ENCODE measurements at places on chromosomes 2 and 18.

DNA sequence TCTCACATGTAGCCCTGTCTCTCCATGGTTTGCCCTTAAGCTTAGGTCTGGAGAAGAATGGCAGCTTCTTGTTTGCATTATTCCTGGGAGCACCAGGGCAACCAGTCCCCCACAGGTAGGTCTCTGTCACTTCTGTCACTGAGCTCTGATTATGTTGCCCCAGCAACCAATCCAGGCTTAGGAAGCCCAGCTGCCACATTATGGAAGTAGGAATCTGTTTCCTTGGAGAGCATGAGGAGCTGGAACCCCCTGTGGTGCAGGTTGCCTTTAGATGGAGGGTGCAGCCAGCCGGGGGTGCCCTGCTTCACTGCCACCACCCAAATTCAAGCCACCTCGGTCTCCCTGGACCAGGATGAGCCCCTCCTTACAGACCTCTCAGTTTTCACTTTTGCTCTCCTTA lies 4.8 kb downstream of the RESP18 start:
- DNase-seq: no peak

GRCh38 chr18:45412577-45412976 lies 202.7 kb upstream of the SLC14A2 start:
- no peak for DNase-seq

- DNase-seq: peak; percentile 43
Measured at GRCh38 chr2:151904807-151905206, 76.6 kb upstream of the ARL5A start.

GRCh38 chr2:232504438-232504837 lies 15.8 kb upstream of the PRSS56 start:
- DNase-seq: no peak

DNA sequence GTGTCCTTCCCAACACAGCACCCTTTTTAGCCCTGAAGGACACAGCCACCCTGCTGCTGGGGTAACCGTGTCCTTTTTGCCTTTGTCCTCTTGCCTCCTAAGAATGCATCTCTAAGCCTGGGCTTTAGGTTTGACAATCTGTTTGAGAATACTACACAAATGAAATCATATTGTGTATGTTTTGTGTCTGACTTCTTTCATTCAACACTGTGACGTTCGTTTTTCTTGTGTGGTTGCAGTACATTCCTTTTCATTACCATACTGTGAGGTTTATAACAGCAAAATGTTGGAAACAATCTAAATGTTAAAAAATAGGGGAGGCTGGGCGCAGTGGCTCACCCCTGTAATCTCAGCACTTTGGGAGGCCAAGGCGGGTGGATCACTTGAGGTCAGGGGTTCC lies 11.2 kb downstream of the ASPRV1 start:
- DNase-seq: no peak

DNA sequence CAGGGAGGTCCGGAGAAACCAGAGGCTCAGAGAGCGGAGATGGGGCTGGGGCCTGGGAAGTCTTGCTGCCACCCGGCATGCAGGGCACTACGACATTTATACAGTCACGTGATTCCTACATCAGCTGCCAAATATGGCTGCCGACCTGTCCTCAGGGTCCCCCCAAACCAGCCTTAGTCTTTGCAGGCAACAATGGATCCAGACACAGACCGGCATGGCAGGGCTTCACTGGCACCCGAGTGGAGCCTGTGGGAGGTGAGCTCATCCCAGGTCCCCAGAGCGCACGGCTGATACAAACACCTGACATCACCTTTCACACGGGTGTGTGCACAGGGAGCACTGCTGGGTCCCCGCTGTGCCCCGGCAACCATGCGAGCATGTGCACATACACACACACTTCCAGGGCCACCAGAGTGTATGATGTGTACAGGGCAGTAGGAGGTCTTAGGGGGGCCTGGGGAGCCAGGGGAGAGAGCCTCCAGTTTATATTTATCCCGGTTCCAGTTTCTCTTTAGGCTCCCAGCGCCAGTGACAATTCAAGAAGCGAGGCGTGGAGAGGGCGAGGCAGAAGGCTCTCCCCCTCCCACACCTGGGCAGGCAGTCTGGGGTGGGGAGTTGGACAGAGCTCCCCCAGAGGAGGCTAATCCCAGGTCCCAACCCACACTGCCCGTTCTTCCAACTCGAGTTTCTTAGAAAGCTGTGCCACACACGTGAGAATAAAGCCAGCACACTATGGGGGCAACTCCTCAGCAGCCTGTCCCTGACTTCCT lies 2.7 kb downstream of the SEMA4C start:
- no peak for DNase-seq

DNA sequence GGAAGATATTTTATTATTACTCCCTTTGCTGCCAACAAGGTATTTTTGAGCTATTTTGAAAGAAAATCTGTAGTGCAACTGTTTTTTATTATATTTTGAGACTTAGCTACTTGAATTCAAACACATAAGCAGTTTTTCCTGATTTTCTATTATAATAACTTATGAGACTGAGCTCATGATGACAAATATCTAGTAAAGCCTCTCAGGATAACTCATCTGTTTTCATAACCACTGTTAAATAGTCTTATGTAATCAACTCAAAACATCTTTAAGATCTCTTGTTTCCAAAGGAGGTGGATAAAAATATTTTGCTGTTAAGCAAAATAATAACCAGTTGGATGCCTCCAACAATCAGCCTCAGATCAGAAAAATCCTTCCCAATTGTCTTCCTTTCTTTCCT lies 21.9 kb upstream of the PPP1CB start:
- no peak for DNase-seq

GRCh38 chr2:84458551-84459017 lies 496 bp downstream of the SUCLG1 start:
- DNase-seq: no peak

DNA sequence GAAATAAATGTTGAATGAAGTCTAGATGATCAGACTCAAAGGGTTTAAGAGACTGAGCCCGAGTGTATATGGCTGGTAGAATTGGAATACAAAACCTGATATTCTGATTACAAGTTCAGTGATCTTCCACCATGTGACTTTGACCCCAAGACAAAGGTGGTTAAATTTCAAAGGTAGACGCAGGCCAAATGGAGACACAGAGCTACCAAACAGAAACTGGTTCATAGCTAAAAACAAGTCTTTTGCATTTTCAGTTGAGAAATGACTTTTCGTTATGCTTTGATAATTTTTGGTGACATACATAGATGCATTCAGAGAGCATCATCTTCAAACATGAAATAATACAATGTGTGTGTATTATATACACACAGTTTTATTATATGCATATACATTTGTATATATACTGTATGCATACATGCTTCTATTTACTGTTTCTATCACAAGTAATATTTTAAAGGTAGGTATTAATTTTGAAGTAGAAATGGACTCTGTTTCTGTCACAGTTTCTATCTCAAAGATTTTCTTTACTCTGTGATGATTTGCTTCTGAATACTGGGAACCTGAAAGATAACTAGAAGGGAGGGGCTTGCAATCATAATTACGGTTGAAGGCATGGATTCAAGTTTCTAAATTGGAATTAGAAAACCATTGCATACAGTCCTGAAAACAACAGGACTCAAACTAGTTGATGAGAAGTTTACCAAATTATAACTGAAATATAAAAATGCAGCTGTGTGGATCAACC lies 142.3 kb downstream of the ABCA12 start:
- no peak for DNase-seq

- DNase-seq: no peak
Measured at GRCh38 chr2:95270541-95271081, 3.6 kb upstream of the PROM2 start.

DNA sequence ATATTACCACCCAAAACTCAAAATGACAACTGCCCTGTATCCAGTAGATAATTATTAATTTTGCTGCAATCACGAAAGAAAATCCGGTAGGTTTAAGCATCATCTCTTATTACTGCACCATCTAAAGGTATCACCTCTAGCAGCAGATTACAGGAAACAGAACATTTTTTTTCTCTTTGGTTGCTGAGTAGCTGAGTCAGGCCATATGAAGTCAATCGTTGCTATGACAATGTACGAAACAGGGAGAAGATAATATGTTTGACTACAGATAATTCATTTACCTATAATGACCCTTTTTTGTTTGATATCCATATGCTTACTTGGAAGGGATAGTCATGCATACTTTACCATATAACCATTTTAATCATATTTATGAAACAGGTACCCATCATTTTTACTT lies 831.6 kb upstream of the CHAC2 start:
- no peak for DNase-seq

- DNase-seq: no peak
Measured at GRCh38 chr2:98884658-98885057, 51.4 kb downstream of the CRACDL start.

DNA sequence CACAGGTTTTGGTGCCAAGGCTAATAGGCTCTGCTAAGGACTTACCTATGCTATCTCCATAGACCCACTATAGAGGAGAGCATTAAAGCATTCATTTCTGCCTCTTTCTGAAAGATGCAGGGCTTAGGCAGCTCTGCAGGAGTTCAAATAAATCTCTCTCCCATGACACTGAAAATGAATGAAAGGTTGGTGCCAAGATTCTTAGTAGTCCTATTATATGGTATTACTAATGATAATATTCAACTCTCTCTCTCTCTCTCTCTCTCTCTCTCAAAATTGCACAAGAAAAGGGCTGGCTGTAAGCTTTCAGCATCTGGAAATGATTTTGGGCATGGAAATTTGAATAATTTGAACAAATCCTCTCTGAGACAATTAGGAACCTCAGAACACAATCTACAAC lies 433.7 kb downstream of the MBD2 start:
- no peak for DNase-seq

DNA sequence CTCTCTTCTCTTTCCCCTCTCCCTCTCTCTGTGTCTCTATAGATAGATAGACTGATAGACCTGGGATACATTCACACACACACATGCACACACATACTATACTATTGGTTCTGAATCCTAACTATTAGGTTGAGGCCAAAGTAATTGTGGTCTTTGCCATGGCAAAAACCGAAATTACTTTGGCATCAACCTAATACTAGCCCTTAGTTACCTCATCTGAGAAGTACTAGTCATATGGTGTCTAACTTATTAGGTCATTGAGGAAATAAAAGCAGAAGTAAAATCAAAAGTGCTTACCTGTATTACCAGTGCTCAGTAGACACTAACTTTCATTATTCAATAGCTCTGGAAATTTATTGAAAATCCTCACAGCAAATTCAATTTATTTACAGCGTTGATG lies 451.5 kb downstream of the EPHA4 start:
- no peak for DNase-seq

DNA sequence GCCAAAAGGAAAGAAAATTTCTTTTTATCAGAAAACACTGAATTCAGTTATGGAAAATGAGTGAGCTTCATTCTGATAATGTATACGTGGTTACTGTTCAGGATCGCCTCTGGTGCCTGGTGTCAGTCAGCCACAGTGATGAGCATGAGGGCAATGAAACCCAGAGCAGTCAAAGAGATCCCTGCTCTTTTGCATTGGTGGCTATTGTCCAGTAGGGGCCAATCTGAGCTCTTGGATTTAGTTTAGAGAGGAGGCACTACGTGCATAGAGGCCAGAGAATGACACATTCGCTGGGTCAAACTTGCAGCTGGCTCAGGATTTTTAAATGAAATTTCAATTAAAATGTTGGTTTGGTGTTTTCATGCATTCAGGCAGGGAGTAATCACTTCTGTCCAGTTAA lies 522.9 kb downstream of the TMEM182 start:
- no peak for DNase-seq

GRCh38 chr2:195934484-195934883 lies 134.2 kb downstream of the DNAH7 start:
- no peak for DNase-seq
